Right kidney (tissue), 9 donors: ENCODE measurements at places on chromosomes 7 and 10.

DNA sequence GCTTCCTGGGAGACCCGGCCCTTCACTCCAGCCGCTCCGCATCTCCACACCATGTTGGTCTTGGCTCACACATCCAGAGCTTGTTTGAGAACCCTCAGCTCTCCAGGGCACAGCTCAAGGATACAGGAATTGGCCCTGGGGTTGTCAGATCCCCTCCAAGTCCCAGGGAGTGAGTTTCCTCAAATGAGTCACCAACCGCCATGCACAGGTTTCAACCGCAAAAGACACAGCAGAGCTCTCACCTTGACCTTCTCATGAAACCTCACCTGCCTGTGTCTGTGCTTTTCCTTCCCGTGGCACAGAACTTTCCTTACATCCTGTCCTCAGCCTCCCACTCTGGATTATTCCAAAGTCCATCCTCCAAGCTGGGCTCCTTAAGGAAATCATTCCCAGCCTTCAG is 20.6 kb downstream of the AZGP1 start:
- no peak for DNase-seq

GRCh38 chr7:42167206-42167605 is 69.8 kb downstream of the GLI3 start:
- no peak for DNase-seq

DNA sequence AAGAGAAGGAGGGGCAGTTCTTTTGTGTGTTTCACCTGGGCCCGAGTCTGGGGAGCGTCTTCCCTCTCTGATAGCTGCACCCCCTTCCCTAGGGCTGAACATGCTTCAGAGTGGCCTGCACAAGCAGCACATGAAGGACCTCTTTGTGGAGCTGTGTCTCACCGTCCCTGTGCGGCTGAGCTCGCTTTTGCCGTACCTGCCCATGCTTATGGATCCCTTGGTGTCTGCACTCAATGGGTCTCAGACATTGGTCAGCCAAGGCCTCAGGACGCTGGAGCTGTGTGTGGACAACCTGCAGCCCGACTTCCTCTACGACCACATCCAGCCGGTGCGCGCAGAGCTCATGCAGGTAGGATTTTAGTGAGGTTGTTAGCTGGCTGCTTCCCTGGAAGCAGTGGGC is 39.0 kb downstream of the TRRAP start:
- no peak for DNase-seq

DNA sequence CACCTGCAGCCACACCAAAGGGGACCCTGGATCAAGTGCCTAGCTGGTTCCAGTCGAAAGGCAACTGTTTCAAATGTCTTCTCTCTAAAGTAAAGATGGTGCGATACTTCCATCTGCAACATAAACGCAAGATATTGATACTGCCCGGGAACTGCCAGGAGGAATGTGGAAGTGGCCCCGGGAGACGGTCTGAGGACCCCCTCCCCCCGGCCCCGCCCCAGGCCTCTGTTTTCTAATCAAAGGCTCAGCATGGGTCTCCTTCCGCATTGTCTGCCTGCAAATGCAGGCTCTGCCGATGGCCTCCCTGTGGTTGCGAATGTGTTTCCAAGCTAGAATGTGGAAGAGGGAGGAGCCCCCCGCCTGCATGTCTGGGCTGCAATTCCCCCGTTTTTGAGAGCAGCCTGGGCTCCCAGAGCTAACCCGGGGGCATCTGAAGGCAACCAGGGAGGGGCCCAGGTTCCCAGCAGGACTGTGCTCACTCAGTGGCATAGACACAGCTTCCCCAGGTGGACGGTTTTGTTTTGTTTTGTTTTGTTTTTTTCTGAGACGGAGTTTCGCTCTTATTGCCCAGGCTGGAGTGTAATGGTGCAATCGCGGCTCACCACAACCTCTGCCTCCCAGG is 223.9 kb upstream of the PPP2R2D start:
- DNase-seq = no peak

DNA sequence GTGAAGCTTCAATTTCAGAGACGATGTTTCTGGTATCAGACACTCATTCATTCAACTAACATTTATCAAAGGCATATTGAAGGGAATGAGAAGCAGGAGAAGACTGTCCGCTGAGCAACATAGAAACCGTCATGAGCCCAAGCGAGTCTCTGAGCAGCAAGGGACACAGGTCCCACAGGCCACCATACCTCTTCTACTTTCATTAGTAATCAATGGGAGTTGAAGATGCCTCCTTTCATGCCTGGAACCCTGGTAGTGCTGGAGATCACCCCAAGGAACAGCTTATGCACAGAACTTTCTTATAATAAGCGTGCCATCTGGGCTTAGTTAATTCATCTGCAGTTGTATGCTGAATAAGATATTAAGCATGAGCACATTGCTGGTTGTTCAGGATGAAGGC is 1.2 kb downstream of the PAX4 start:
- no peak for DNase-seq

GRCh38 chr10:119090026-119090795 is 9.6 kb upstream of the EIF3A start:
- DNase-seq = no peak
